ENCODE measurements at places on chromosomes 5 and 9.

DNA sequence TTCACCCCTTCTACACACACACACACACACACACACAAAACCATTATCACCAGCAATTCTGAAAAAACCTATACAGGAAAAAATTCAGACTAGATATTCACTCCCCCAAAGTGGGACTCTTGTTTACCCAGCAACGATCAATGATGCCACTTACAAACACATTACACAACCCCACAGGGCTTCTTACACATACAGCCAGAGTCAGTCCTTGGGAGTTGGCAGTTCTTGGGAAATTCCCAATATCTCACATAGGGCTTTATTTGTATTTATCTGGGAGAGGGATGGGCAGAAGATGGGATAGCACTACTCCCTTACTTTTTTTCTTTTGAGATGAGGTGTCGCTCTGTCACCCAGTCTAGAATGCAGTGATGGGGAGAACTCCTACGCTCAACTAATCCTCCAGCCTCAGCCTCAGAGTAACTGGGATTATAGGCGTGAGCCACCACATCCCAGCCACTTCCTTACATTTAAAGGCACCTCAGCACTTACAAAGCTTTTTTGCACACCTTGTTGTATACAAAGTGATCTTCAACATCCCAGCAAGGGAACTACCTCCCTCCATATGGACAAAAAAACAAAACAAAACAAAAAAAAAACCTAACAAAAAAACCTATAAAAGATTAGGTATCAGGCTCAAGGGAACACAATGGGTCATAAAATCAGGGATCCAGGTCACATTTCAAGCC, 168.4 kb downstream of the TSSK1B start:
- DNase-seq = no peak

- no peak for DNase-seq
These were observed 197.1 kb downstream of the TTLL11 start for GRCh38 chr9:121895818-121896544.

DNA sequence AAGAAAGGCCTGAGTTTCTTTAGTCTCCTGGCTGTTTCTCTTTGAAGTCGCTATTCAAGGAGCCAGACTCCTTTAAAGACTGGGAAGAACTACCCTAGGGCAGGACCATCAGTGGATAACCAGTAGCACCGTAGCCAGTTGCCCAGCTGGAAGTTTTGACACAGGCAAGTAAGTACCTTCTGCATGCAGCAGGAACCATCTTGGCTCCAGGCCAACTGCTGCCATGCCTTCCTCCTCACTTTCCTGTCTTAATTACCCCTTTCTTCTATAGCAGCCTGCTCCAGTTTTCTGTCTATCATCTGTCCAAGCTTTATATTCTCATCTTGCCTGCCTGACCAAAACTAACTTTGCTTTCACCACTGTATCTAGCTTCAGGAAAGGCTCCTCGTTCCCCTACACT, 149.7 kb upstream of the SV2C start:
- no peak for DNase-seq

GRCh38 chr9:134618833-134619447, 22.7 kb upstream of the COL5A1 start:
- no peak for DNase-seq

DNA sequence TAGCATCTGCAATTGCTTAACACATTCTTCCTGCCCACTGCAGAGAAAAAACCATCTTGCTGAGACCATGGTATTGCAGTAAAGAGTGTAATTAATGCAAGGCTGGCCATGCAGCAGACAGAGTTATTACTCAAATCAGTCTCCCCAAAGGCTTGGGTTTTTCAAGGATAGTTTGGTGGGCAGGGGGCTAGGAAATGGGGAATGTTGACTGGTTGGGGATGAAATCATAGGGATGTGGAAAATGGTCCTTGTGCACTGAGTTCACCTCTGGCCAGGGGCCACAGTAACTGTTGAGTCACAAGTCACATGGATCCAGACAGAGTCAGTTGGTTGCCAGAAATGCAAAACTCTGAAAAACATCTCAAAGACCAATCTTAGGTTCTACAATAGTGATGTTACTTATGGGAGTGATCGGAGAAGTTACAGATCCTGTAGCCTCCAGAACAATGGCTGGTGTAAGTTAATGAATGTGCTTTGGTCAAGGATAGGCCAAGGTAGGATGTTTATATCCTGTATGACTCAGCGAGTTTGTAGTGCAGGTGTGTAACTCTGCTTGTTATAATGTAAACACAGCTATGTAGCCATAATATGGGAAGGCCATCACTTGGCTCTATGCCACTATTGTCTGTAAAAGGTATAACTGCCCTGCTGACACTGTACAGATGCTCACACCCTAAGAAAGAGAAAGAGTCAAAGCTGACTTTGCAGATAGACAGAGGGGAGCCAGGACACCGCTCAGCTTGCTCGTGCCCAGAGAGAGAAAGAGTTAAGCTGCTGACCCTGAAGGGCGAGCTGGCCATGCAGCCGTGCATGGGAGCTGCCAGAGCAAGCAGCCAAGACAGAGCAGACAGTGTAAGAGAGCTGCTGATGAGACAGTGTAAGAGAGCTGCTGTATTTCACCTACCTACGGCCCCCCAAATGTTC, 27.2 kb downstream of the C9orf152 start:
- DNase-seq = no peak

GRCh38 chr5:177494346-177495195, 2.8 kb downstream of the PDLIM7 start:
- no peak for DNase-seq

DNA sequence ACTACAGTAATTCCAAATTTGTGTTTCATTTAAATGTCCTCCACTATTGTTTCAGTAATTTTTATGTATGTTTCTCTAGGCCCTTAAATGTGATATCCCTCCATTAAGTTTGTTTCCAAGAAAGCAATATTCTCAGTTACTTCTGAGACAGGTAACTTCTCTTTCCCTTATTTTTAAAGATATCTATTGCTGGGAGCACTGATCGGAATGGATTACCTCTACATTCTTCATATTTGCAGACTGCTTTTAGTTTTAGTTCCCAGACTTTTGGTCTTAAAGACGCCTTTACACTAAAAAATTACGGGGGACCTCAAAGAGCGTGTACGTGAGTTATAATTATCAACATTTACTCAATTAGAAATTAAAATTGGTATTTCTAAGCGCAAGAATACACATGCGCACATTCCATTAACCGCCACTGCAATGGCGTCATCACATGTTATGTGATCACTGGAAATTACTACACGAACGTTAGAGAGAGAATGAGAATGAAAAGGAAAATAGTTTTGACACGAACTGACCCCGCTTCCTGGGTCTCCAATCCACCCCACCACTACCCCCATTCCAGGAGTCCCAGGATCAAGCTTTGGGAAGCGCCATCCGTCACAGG, 519 bp upstream of the RAD50 start:
- no peak for DNase-seq

DNA sequence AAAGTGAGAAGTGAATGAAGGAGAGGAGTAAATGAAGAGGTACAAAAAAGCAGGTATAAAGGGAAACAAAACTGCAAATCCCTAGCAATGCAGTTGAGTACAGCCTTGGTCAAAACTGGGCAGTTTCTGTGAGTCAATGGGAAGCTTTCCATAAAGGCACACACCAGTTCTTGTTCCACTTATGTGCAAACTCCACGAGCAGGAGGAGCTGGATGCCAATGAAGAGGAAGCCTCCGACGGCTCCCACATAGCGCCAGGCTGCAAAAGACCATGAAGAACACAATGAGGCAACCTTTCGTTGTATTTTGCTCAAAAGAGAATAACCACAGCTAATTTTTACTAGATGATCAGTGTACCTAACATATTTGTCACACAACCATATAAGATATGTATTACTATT, 81.1 kb downstream of the SERINC5 start:
- DNase-seq = no peak

GRCh38 chr9:117825609-117826347, 121.6 kb downstream of the TLR4 start:
- no peak for DNase-seq

DNA sequence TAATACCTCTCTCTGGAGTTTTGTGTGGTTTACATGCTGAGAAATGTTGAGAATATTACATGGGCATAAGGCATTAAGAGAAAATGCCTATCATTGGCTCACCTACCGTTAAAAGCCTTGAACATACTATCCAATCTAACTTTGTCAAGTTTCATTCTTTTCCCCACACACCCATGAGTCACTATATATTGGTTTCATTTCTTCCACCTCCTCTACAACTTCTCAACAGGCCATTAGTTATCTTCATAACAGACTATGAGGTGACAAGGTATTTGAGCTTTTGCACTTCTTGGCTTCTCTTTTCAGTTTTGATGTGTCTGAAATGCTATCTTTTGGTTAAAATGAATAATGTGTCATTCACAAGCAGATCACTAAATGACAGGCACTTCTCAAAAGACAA, 288.0 kb downstream of the KCNN2 start:
- no peak for DNase-seq

- DNase-seq = no peak
These were observed 151.5 kb downstream of the DCP2 start for GRCh38 chr5:113128082-113128481.
